ENCODE measurements at places on chromosomes 2 and 18.

DNA sequence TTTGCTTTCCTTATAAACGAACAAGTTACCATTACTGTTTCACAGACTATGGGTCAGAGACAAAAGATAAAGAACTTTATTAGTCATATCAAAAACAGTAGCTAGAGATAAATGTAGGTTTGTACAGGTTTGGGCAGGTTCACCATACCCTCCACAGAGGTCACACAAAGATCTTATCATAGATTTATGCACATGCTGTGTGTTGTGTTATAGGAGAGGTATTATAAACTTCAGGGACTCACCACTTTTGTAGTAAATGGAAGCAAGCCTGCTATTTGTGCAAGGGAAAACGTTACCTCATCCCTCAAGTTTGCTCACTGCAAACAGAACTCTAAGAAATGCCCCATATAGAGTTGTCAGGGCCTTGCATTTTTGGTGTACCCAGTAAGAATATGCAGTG, 584.5 kb upstream of the LRRTM1 start:
- no peak for DNase-seq

GRCh38 chr2:239445771-239446524, 45.1 kb upstream of the HDAC4 start:
- no peak for DNase-seq

- DNase-seq: no peak
These were observed 140.5 kb downstream of the ZFP36L2 start for GRCh38 chr2:43085929-43086328.

DNA sequence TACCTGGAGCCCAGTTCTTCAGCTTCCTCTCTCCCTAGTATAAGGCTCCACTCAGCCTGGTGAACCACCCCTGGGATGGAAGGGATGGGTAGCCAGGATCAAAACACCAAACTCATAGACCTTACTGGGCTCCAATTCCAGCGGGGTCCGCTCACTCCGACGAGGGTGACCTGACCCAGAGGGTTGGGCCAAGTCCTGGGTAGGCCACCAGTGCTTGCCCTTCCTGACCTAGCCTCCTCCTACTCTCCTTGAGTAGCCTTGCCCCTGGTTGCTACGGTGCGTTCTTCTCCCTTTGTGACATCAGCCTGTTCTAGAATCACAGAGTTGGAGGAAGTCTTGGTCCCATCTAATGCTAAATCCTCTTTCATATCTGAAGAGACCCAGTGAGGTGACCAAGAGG, 537 bp upstream of the STAT4 start:
- no peak for DNase-seq

DNA sequence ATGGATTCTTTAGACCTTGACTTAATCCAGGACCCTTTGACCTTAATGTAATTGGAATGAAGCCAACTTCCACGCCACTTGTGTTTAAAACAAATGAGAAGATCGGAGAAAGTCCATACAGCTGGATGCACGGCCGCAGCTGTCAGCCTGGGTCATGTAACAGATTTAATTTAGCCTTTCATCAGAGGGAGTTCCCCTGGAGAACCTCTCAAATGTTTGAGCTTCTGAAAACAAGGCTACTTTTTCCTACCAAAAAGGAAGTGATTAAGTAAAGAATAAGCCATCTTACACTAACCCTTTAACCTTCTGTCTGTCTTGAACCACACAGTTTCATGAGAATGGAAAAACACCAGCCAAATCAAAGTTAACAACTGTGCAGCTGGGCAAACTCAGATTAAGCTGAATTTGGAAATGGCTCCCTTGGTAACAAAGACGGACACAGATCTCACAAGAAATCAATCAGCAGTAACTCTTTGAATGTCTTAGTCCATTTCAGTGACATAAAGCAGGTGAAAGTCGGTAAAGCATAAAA, 103.6 kb downstream of the DOCK10 start:
- DNase-seq: no peak
